ENCODE measurements at places on chromosomes 3 and 15. TPM values are rescaled to one million over a fixed set of nuclear protein-coding genes. Genes with fewer than 3 reads are reported as not detected.
A peak's percentile ranks its signal among the peaks of the same experiment; 100 is the strongest.

DNA sequence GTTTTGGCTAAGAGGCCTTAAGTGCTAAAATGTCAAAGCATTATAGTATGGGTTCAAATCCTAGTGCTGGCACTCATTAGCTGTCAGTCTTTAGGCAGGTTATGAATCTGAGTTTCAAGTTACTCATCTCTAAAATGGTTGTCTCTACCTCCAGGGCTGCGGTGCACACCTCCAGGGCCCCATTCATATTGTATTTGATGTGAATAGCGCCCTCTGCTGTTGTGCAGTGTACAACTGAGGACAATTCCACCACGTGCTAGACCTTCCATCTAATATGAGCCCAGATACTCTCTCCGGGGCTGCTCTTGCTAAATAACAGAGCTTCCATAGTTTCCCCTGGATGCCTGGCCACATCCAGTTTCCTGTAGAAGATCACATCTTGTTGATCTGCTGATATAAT is 54.3 kb downstream of the OXNAD1 start:
- H3K4me1 ChIP-seq, result peaks cover 17% of the 10 kb centered on the region
- DNase-seq, result peak; percentile 25
- H3K27ac ChIP-seq, result no peak overlapping the region
- H3K4me3 ChIP-seq, result no peak overlapping the region
- no peaks in the 10 kb centered on the region for H3K27me3 ChIP-seq
- H3K36me3 ChIP-seq, result peaks cover 28% of the 10 kb centered on the region

DNA sequence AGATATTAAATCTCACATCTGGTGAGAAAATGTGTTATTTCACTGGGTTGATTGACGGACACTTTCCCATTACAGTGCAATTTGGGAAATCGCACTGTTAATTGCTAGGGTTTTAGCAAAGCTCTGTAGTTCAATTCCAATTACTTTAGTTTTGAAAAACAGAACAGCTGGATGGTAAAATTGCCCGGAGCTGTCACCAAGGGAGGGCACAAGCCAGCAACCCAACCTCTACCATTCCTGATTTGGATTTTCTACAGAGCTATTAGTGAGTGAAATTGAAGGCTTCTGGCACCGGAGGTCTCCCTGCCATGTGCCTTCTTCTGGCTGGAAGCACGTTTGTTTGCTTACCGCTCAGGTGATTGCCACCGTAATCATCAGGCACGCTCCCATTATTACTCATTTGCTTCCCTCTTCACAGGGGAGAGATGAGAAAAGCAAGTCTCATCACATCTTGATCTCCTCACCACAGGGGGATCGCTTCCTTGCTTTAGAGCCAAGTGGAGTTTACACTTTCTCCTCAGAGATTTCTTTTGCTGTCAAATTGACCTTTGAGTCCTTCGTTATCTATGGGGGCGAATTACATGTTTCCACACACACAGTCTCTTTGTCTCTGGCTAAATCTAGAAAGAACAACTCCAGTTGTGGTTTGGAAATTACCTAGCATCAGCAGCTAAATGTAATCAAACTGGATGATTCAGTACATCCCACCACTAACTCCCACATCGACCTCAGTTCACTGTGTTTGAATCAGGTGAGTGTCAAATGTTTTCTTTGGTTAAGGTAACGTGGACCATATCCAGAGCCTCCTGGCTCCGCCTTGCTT is 421.7 kb upstream of the GOLIM4 start:
- no peak overlapping the region for H3K27ac ChIP-seq
- H3K4me1 ChIP-seq, result peaks cover 14% of the 10 kb centered on the region
- no peaks in the 10 kb centered on the region for H3K36me3 ChIP-seq

- H3K27ac ChIP-seq, result no peak overlapping the region
- H3K36me3 ChIP-seq, result no peaks in the 10 kb centered on the region
- no peaks in the 10 kb centered on the region for H3K27me3 ChIP-seq
- DNase-seq, result no peak
- no peak overlapping the region for H3K4me3 ChIP-seq
Observed at GRCh38 chr15:39041979-39042495, 477.4 kb upstream of the RASGRP1 start.

GRCh38 chr3:69052472-69052898 is 352 bp upstream of the TMF1 start:
- H3K4me1 ChIP-seq, result peaks cover 30% of the 10 kb centered on the region
- peaks cover 25% of the 10 kb centered on the region for H3K36me3 ChIP-seq
- peak overlapping the region; percentile 95 for H3K4me3 ChIP-seq
- H3K27me3 ChIP-seq, result no peaks in the 10 kb centered on the region

DNA sequence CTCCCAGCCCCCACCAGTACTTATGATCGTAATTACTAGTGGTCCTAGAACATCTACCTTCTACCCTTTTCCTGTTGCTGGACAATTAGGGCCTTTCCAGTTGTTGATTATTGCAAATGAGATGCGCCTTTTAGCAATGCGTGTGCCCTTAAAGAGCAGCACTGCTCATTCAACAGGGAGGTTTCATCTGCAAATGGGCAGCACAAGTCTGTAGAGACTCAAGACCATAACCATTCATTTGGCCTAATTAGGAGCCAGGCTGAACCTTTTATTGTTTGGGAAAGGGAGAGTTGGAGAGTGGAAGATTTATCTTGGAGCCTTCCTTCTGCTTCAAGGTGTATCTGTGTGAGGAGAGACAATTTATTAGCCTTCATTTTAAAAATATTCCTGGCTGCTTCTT is 42.3 kb downstream of the BOC start:
- H3K27me3 ChIP-seq, result no peaks in the 10 kb centered on the region
- no peak overlapping the region for H3K27ac ChIP-seq
- no peak overlapping the region for H3K4me3 ChIP-seq
- DNase-seq, result no peak
- no peaks in the 10 kb centered on the region for H3K36me3 ChIP-seq
- no peaks in the 10 kb centered on the region for H3K4me1 ChIP-seq

DNA sequence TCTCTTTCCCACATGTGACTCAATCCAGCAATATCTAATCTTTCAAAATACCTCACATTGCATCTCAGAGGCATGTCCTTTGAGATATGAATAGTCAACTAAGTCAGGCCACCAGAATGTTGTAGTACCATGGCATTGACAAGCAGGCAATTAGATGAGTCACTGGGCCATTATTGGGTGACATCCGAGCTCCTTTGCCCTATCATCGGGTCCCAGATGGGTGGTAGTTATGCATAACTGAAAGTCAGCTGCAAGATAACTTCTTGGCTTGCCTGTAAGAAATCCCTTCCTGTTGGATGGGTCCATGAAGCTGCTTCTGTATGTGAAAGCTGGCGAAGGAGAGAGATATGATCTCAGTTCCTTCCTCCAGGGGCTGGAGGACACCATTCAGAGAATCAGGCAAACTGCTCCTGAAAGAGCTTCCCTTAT is 32.8 kb downstream of the ARRDC4 start:
- DNase-seq, result no peak
- no peak overlapping the region for H3K27ac ChIP-seq
- no peak overlapping the region for H3K4me3 ChIP-seq
- peaks cover 20% of the 10 kb centered on the region for H3K4me1 ChIP-seq
- no peaks in the 10 kb centered on the region for H3K27me3 ChIP-seq

GRCh38 chr3:114178770-114179368 is at the start of gene DRD3:
DRD3 (minus strand) TSS chr3:114179052; CDS start chr3:114171992, 7,060 bp downstream.
- no peak within 1 kb of the TSS for H3K27ac ChIP-seq
- H3K27me3 ChIP-seq, result no peaks in the 10 kb centered on the region
- H3K36me3 ChIP-seq, result no peaks in the 10 kb centered on the region

- no peak for DNase-seq
- H3K4me1 ChIP-seq, result peaks cover 27% of the 10 kb centered on the region
- peaks cover 8% of the 10 kb centered on the region for H3K27me3 ChIP-seq
- H3K36me3 ChIP-seq, result no peaks in the 10 kb centered on the region
- no peak overlapping the region for H3K4me3 ChIP-seq
Observed at GRCh38 chr3:14797731-14798130, 21.0 kb upstream of the FGD5 start.

DNA sequence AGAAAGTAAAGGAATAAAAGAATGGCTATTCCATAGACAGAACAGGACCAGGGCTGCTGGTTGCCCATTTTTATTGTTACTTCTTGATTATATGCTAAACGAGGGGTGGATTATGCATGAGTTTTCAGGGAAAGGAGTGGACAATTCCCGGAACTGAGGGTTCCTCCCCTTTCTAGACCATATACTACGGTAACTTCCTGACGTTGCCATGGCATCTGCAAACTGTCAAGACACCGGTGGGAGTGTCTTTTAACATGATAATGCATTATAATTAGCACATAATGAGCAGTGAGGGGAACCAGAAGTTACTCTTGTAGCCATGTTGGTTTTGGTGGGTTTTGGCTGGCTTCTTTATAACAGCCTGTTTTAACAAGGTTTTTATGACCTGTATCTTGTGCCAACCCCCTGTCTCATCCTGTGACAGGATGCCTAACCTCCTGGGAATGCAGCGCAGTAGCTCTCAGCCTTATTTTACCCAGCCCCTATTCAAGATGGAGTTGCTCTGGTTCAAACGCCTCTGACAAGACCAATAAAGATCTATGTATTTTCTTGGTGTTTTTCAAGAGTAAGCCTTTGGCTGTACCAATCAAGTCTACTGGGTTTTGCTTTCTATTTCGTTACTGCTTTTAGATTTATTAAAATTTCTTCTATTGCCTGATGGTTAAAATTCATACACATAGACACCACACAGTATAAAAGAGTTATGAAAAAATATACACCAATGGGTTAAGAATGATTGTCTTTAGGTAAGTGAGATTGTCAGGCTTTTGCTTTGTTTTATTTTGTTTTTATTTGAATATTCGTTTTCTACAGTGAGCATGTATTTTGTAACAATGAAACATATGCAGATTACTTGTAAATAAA is 37.4 kb upstream of the CTDSPL start:
- no peaks in the 10 kb centered on the region for H3K4me1 ChIP-seq
- no peak for DNase-seq
- no peak overlapping the region for H3K4me3 ChIP-seq

DNA sequence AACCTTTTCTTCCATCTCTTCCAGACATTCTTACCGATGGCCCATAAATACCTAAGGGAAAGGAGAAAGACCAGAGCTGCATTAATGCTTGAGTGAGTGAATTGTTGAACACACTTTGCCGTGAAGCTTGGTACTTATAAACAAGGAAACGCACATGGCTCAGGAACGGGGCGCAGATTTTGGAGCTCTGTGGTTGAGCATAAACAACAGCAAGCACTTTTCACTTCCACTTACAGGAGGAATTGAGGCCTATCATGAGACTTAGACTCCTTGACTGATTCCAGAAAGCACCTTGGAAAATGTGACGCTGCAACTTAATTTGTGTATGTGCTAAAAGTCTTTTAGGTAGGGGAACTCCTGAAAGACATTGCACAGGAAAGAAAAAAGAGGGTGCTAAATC is 197.5 kb upstream of the FEZF2 start:
- no peaks in the 10 kb centered on the region for H3K27me3 ChIP-seq
- H3K4me3 ChIP-seq, result no peak overlapping the region
- no peaks in the 10 kb centered on the region for H3K36me3 ChIP-seq
- no peak overlapping the region for H3K27ac ChIP-seq

GRCh38 chr3:42755681-42756578 is 17.1 kb downstream of the CCDC13 start:
- H3K4me3 ChIP-seq, result no peak overlapping the region
- H3K27me3 ChIP-seq, result no peaks in the 10 kb centered on the region
- peak; percentile 91 for DNase-seq
- peaks cover 29% of the 10 kb centered on the region for H3K4me1 ChIP-seq

- H3K4me3 ChIP-seq, result no peak overlapping the region
- H3K36me3 ChIP-seq, result no peaks in the 10 kb centered on the region
- no peaks in the 10 kb centered on the region for H3K4me1 ChIP-seq
- no peaks in the 10 kb centered on the region for H3K27me3 ChIP-seq
- no peak overlapping the region for H3K27ac ChIP-seq
Observed at GRCh38 chr3:129747992-129748391, 141.5 kb upstream of the PLXND1 start.

GRCh38 chr3:124859025-124859424 is 28.1 kb downstream of the ITGB5 start:
- peaks cover 73% of the 10 kb centered on the region for H3K36me3 ChIP-seq
- no peak overlapping the region for H3K27ac ChIP-seq
- no peaks in the 10 kb centered on the region for H3K27me3 ChIP-seq
- no peaks in the 10 kb centered on the region for H3K4me1 ChIP-seq
- H3K4me3 ChIP-seq, result no peak overlapping the region

- H3K36me3 ChIP-seq, result no peaks in the 10 kb centered on the region
- no peak for DNase-seq
- no peak overlapping the region for H3K27ac ChIP-seq
Observed at GRCh38 chr15:41934843-41935242, 37.5 kb downstream of the EHD4 start.

GRCh38 chr3:12906141-12906915 is 65.0 kb upstream of the RPL32 start:
- no peak overlapping the region for H3K4me3 ChIP-seq
- H3K4me1 ChIP-seq, result peaks cover 14% of the 10 kb centered on the region
- H3K36me3 ChIP-seq, result peaks cover 53% of the 10 kb centered on the region
- no peak for DNase-seq
- H3K27ac ChIP-seq, result no peak overlapping the region

- no peak overlapping the region for H3K4me3 ChIP-seq
- no peak for DNase-seq
- no peak overlapping the region for H3K27ac ChIP-seq
- peaks cover 4% of the 10 kb centered on the region for H3K27me3 ChIP-seq
Observed at GRCh38 chr3:18080198-18080689, 337.8 kb upstream of the TBC1D5 start.

GRCh38 chr15:58212909-58213526 is 74.8 kb downstream of the AQP9 start:
- no peak overlapping the region for H3K27ac ChIP-seq
- no peaks in the 10 kb centered on the region for H3K4me1 ChIP-seq
- H3K36me3 ChIP-seq, result no peaks in the 10 kb centered on the region

GPR156 gene
- total RNA-seq, result not detected

BCL2A1 gene
- total RNA-seq, result 0.31 TPM

VIPR1 gene
- total RNA-seq, result 0.04 TPM

DPPA2 gene
- not detected for total RNA-seq

PRR23E gene
- not detected for total RNA-seq

C3orf70 gene
- total RNA-seq, result 2.4 TPM

All from HepG2 (cell line).